ENCODE measurements at places on chromosomes 1 and 21.

DNA sequence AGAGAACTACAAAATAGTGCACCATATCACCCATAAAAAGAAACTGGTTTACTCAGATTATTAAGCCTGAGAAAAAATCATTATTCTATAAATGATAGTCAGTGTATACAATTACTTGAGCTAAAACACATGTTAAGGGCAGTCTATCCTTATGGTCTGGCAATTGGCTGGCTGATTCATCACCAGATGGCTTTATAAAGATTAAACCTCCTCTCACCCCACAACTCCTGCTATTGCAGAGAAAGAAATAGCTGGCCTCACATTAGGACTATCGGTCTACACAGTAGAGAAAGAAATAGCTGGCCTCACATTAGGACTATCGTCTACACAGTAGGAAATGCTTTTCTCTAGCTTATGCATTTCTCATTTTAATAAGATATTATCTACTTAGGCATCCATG lies 21.2 kb downstream of the CEP170 start:
- DNase-seq: peak; percentile 70

GRCh38 chr1:38784452-38785284 lies 74.9 kb downstream of the RRAGC start:
- DNase-seq: no peak

DNA sequence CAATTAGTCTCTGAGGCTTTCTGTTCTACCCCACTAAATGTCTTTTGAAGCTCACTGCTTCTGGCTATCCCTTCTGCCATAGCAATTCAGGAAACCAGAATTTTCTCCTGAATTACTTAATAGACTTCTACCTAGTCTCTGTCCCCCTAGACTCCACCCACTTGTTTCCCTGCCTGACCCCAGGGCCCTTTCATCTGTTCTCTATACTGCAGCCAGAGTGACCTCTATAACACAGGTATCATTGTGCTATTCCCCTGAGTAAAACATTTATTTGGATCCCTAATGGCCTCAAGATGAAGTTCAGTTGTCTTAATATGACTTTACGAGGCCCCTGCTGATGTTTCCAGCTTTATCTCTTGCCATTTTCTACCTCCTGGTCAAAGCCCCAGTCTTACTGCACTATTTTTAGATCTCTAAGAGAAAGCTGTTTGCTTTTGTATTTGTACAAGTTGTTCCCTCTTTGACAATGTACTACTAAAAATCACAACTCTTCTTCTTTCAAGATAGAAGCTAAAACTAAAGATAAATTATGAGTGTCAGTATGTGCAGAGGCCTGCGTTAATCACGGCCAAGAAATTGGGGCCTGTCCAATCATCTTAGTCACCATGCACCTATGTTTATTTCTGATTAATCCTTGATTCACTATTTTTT lies 54.5 kb downstream of the ATP1B1 start:
- DNase-seq: no peak

GRCh38 chr1:27132624-27133023 lies 22.3 kb downstream of the SLC9A1 start:
- DNase-seq: no peak

DNA sequence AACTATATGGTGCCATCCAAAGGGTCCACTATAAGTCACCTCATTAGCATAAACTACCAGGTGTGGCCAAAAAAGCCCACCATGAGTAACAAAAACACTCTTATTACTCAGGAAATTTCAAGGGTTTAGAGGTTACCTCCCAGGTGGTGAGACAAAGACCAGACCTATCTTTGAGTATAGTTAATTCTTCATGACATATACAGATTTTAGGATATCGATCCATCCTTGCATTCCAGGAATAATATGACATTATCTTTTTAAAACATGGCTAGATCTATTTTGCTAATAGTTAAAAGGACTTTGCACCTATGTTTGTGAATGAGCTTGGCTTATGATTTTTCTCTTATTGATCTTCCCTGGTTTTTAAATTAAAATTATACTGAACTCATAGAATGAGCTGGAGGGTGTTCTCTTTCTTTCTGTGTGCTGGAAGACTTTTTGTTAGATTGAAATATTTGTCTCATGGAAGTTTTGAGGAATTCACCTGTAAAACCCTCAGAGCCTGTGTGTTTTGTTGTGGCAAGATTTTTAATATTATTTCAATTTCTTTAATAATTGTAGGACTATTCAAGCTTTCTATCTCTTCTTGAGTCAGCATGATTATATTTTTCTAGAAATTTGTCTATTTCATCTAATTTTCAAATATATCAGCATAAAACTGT lies 138.7 kb upstream of the SLC45A1 start:
- DNase-seq: no peak

DNA sequence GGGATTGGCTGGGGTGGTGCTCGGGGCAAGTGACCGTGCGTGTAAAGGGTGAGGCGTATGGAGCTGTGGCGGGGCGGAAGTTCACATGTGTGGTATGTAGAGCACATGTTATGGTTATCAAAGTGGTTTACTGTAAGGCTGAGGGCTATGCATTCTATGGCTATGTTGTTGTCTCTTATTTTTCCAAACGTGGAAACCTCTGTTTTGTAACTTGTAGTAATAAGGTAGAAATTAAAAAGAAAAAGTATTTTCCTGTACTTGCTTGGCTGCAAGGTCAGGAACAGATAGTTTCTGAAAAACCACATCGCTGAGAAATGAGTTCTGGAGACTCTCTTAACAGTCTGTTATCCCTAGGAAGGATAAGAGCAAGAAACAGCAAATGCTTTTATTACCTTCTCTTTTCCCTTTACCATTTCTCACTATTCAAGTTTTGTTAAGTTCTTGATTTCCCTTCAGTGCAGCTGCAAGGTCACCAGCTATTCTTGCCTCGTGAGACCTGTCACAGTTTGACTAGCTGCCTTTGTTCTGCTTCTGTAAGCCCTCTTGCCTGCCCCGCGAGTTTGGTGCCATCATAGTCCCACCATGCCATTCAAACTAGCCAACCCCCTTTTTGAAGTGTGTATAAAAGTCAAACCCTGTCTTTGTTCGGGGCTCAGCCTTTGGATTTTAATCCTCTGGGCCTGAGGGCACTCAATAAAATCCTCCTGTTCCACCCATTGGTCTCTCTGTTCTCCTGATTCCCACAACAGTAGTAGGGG lies 9.5 kb downstream of the RNU1-2 start:
- DNase-seq: peak; percentile 78

- DNase-seq: no peak
Measured at GRCh38 chr1:21329209-21329844, 39.1 kb upstream of the ECE1 start.

DNA sequence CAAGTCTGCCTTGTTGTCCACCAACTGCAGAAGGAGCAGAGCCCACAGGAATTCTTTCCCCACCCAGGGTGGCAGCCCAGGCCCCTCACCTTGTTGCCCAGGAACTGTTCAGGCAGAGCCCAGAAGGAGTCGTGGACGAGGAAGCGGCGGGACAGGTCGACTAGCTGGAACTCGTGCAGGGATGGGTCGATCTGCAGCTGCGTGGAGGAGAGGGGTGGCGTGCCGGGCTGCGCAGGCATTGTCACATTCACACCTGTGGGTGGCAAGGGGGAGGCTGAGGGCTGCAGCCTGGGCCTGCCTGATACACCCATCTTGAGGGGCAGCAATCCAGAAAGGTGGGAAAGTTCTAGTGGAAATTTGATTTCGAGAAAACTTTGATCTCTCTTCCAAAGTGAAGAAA lies 55.9 kb downstream of the HSPG2 start:
- no peak for DNase-seq

All from LHCN-M2 (cell line).